ENCODE measurements at places on chromosomes 13 and 19.

GRCh38 chr13:95624020-95624419 is 20.5 kb downstream of the DZIP1 start:
- peak; percentile 57 for DNase-seq

DNA sequence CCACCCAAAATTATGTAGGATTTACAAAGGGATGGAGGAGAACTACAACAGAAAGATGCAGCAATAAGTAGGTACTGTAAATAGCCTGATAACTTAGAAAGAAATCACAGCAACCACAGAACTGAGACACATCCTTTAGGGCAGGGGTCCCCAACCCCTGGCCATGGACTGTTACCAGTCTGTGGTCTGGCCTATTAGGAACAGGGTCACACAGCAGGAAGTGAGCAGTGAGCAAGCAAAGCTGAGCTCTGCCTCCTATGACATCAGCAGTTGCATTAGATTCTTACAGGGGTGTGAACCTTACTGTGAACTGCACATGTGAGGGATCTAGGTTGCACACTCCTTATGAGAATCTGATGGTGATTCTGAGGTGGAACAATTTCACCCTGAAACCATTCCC is 997.6 kb downstream of the DIAPH3 start:
- DNase-seq = no peak

DNA sequence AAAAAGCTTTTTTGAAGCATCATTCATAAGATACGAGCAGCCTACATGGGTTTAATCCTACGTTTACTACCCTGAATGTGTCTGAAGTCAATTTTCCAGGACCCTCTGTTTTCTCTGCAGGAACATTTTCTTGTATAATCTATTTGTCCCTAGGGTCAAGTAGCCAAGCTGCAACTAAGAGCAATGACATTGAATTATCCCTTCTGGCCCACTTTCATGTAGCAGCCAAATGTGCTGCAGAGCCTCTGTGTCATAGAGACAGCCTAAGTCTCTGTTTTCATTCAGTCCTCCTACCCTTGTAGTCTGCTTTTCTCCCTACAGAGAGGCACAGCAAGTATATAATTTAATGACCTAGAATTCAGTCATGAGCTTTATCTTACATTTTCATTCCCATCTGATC is 82.1 kb downstream of the ZAR1L start:
- DNase-seq = no peak

DNA sequence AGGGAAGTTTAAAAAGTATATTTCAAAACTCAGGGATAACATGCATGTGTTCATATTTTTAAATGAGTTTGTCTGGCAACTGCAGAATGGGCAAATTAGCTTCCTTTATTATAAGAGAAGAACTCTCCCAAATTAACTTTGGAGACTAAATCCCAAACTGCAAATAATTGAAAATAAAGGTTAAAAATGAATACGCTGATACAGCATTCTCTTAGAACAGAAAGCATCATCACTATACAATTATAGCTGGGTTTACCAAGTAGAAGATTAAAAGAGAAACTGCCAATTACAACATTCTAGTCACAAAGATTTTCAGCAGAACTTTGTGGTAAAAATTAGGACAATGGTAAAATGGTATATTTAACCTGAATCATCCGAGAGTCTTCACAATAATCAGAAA is 73.3 kb downstream of the OLFM4 start:
- DNase-seq = no peak

DNA sequence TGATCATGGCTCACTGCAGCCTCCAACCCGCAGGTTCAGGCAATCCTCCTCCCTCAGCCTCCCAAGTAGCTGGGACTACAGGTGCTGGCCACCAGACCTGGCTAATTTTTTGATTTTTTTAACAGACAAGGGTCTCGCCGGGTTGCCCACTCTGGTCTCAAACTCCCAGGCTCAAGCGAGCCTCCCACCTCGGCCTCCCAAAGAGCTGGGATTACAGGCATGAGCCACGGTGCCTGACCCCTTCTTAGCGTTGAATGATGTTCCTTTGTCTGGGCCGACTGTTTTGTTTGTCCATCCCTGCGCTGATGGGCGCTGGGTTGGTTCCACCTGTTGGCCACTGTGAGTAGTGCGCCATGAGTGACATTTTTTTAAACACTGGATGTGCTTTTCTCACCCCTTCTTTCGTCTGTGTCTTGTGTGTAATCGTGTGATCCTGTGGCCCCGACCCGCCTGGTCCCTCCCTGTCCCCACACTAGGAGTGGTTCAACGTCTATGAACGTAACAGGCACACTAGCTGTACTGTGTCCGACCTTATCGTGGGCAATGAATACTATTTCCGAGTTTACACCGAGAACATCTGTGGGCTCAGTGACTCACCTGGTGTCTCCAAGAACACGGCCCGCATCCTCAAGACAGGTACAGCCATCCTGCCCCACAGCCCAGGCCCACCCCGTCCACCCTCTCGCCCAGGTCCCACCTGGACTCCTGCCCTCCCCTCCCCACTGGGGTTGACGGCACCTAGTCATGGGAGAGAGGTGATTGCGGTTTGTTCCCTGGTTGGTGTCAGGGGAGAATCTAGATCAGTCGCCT is 15.0 kb upstream of the EMC10 start:
- DNase-seq = peak; percentile 44

GRCh38 chr19:16069813-16070365 is 6.4 kb upstream of the TPM4 start:
- DNase-seq = no peak

DNA sequence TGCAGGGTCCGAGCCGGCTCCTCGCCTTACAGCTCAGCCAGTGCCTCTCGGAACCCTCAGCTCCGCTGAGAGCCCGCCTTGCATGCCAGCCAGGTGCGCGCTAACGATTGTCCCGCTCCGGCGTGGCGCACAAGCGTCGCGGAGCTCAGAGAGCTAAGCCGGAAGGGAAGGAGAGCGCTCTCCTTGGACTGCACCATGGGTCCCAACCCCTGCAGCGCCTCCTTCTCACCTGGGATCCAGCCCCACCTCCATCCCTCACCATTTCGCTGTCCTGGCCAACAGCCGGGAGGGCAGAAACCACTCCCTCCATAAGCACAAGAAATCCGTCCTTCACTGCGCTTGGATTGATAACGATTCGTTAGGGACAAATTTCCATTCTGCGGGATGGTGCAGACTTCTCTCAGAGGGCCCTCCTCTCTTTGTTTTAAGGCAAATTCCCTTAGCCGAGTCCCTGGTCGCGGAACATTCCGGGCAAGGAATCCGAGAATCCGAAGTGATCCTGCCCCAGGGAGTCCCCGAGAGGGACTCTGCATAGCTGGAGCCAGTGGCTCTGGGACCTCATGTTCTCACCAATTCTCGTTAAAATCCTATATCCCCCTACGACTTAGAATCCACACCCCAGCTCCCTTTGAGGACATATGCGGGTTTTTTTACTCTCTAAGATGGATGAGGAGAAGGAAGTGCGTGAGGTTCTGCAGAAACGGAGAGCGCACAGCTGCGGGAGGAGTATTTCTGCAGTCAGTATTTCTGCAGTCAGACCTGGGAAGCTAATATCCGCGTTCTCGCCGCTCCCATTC is 2.8 kb downstream of the GSX1 start:
- DNase-seq = no peak

- DNase-seq = no peak
Observed at GRCh38 chr19:1270213-1270853, 1.2 kb downstream of the CIRBP start.

GRCh38 chr19:30077851-30078355 is 135.9 kb downstream of the URI1 start:
- DNase-seq = no peak

DNA sequence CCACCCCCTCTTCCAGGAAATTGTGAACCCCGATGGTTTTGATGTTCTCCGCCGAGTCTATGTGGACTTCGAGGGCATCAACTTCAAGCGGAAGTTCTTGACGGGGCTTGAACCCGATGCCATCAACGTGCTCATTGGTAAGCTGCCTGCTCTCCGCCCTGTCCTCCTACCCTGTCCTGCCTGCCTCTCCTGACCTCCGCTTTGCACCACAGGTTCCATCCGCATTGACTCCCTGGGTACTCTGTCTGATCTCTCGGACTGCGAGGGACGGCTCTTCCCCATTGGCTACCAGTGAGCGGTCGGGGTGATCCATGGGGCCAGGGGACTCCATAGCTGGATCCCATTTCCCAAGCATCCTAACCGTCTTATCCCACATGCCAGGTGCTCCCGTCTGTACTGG is 11.9 kb downstream of the IGFLR1 start:
- no peak for DNase-seq

- DNase-seq = no peak
Observed at GRCh38 chr13:99380921-99381645, 73.9 kb upstream of the GPR183 start.

GRCh38 chr13:45861322-45861721 is 9.8 kb upstream of the SIAH3 start:
- DNase-seq = no peak

- DNase-seq = no peak
Observed at GRCh38 chr19:17775245-17775927, 19.6 kb upstream of the B3GNT3 start.

DNA sequence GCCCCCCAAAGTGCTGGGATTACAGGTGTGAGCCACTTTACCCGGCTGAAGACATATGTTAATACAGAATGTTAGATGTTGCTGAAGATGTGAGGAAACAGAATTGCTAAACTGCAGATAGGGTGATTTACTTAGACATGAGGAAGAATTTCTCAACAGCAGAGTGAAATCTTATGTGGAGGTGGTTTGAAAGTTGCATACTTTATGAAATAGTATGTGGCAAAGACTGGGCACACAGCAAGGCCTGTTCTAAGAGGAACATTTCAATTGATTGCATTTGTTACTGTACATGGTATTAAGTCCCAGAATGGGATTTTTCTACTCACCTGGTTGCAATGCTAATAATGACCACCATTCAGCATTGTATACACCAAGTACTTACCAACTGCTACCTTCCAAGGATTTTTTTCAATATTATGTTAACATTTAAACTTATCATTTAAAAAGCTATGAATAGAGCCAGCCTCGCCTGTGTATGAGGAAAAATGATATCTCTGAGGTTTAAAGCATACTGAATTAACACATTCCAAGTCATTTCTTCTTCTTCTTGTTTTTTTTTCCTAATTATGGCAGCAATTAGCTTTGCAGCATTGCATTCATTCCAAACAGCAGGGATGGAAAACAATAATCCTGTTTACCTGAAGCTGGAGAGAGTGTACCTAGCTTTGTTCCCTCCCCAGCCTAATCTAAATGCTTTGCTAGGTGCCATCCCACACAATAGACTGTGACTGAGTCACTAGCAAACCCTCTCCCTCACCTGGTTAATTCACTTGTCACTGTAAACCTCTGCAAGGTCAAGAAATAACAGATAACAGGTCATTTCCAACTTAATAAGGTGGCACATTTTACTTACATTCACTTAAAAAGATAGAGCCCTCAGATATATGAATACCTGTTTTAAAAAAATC is 19.4 kb upstream of the KLF5 start:
- DNase-seq = no peak

- DNase-seq = no peak
Observed at GRCh38 chr13:113995051-113995601, 21.2 kb upstream of the C13orf46 start.

DNA sequence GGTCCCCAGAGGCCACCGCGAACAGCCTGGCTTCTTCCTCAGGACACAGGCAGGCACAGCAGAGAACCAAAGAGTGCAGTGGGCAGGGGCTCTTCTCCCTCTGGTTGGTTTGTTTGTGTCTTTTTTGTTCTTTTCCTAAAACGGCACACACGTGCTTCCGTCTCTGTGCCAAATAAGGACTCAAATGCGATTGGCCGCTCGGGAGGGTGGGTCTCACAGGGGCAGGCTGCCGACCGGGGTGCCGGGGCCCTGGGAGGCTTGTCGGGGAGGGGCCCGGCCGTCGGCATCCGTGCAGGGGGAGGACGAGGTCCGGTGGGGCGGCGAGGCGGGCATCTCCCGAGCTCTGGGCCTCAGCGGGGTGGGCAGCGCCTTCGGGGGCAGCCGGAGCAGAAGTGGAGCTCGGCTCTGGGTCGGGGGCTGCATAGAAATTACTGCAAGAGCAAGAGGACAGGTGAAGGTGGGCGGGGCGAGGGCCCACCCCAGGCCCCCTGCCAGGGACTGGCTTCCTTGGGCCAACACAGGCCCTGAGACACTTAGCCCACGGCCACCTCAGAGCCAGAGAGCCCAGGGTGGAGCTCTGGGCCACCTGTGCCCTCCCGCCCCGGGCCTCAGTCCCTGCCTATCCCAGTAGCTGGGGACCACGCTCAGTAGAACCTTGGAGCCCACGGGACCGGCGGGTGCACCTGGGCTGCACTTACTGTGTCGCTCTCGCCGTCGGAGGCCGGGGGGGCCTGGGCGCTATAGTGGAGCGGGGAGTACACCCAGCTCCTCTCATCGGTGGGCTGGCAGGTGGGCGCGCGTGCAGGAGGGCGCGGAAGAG is 6.4 kb upstream of the CACTIN start:
- DNase-seq = no peak

- DNase-seq = no peak
Observed at GRCh38 chr13:35787937-35788336, 311.4 kb upstream of the MAB21L1 start.

- DNase-seq = no peak
Observed at GRCh38 chr13:48570216-48570828, 37.4 kb upstream of the RCBTB2 start.

- DNase-seq = no peak
Observed at GRCh38 chr19:11195681-11196080, 1.7 kb downstream of the KANK2 start.

- no peak for DNase-seq
Observed at GRCh38 chr19:5974721-5975387, 3.1 kb downstream of the RANBP3 start.

DNA sequence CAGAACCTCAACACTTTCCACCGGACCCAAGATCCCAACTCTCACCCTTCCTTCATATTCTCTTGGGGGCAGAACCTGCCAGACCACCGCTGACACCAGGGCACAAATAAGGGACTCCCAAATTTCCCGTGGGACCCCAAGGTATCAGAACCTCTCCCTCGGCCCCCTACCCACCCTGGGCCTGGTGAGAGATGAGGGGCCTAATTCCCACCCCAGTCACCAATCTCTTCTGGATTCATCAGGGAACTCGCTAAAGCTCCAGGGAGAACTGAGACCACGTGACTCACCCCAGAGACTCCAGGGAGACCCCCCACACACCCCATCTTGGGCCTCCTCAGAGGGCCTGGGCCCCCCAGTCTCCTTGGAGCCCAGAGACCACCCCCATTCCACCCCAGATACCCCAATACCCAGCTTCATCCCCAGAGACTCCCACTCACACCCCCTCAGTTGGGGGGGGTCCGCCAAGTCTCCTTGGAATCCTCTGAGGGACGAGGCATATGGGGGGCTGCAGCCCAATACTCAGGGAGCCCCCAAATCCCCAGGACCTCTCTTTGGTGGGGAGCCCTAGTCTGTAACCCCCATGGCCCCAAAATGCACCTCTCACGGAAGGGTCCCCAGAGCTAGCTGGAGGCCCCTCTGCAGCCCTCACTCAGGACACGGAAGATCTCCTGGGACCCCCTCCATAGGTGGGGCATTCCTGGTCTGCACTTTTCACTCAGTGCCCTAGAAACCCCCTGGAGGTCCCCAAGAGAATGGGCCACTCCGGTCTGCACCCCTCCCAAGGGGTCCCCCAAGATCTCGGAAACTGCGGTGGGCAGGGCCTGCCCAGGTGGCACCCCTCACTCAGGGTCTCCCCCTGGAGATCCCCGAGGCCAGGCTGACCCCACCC is 1.6 kb downstream of the LMNB2 start:
- DNase-seq = no peak
